ENCODE measurements at places on chromosomes 5 and 9.

DNA sequence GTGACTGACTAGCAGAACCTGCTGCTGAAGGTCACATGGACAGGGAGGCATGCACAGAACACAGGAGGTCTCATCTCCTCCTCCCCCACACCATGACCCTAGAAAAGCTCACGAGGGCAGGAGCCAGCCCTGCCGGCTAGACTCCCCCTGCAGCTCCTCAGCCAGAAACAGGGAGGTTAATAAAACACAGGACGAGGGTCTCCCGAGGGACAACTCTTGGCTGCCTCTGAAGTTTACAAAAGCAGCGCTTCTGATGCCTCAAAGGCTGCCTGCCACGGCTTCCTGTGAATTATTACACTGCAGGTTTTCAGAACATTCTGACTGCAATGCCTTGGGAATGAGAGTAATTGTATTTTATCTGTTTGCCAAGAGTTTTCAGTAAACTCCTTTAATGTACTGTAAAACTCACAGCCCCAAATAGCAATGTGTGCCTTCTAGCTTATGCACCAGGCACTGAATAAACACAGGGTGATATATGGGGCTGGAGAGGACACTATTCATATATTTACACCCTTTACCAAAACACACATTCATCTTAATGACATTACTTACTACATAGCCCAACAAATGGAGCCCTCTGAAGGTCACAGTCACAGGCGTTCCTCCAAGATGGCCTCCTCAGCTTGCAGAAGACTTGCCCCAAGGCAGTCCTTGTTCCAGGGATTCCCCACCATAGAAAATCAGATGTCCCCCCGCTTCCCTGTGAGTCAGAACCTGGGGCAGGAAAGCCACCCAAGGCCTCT is 83.7 kb downstream of the C5orf15 start:
- no peak for DNase-seq

DNA sequence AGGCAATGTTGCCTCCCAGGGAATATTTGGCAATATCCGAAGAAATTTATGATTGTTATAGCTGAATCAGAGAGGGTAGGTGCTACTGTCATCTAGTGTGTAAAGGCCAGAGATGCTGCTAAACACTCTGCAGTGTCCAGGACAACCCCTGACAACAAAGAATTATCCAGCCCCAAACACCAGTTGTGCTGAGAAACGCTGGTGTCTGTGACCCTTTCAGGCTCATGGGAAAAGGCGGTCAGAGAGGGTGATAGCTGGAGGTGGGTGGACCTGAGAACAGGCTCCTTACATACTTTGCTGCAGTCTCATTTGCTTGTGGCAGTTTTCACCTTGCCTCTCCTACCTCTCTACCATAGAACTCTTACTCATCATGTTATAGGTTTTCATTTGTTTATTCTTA is 295.3 kb upstream of the DMRT1 start:
- DNase-seq, result no peak

GRCh38 chr5:111461934-111462333 is 50.4 kb downstream of the STARD4 start:
- no peak for DNase-seq

- DNase-seq, result no peak
Measured at GRCh38 chr9:20599195-20599594, 23.1 kb downstream of the MLLT3 start.

- DNase-seq, result no peak
Measured at GRCh38 chr5:40957048-40957447, 47.8 kb downstream of the C7 start.

GRCh38 chr5:114362977-114363761 is 1.3 kb downstream of the KCNN2 start:
- DNase-seq, result no peak

DNA sequence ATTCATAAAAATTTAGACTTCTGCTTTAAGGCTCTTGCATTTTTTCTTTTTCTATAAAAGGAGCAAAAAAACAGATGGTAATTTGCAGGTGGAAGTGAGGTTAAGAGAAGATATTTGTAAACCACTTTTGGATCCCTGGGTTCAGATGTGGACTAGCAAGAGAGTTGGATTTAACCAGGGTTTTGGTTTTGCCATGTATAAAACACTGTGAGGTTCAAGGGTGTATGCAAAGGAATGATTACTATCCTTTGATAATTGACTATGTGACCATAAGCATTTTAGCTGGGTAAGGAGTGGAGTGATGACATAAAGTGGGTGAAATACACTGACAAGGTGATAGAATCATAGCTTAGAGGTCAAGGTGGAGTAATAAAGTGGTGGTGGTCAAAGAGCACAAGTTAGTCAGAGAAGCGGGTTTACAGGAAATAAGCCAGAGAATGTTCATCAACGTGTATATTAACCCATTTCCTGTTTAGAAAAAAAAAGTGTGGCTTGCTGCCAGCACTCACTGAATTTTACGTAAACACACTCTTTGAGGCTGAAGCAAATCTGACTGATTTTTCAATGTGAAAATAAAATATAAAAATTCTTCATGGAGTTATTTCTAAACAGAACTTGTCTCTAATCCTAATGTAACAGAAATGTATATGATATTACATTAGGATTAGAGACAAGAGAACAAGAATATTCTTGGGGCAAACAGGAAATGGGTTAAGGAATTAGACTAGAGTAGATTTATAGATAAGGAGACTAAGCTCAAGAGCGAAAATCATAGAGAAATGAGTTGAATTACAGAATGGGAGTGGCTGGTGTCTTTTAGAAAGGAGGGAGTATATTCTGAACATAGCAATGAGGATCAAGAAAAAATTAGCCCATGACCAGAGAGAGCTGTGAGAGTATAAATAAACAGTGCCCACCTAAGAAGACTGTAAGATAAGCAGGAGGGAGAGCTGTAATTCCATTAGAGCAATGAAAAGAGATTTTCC is 74.5 kb downstream of the CDKN2A start:
- DNase-seq, result no peak

DNA sequence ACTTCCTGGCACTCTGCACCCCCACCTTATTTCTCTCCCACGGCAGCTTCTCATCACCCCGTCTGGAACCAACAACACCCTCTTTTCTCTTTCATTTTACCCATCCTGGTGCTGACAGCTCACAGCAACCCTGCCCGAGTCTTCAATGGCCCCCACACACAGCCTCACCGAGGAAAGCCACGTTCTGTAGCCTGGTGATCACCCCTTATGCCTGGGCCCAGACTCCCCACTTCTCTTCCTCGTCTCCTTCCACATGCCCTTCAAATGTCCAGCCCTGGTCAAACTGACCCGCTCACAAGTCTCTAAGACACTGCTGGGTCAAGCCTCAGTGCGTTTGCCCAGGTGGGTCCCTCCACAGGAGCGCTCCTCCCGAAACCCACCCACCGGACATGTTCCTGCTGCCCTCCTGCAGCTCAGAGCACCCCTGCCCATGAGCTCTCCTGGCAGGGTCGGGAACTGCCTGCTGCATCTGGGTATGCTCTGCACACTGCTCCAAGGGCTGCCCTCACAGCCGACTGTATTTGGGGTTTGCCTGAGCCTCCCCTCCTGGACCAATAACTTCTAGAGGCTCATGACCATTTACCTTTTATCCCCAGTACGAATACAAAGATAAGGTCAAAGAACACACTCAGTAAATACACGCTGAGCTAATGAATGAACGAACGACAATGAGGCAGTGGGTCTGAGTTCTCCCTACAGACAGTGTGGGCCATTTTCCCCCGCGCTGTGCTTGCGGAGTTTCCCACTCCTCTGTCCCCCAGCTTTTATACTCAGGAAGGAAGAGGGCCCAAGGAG is 154.7 kb upstream of the PHYKPL start:
- no peak for DNase-seq

DNA sequence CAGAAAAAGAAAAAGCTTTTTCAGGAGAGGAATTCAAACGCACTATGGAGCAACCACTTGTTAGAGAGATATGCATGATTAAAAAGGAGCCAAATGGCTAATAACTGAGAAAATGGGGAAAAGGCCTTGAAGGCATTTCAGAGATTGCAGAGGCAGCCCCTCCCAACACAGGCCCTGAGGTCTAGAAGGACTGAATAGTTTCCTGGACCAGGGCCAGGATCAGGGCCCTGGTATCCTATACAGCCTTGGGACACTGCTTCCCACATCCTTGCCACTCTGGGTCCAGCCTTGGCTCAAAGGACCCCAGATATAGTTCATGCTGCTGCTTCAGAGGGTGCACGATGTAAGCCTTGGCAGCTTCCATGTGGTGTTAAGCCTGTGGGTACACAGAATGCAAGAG is 20.7 kb upstream of the FEM1C start:
- no peak for DNase-seq

GRCh38 chr9:133516256-133516960 is 8.4 kb downstream of the MYMK start:
- no peak for DNase-seq

DNA sequence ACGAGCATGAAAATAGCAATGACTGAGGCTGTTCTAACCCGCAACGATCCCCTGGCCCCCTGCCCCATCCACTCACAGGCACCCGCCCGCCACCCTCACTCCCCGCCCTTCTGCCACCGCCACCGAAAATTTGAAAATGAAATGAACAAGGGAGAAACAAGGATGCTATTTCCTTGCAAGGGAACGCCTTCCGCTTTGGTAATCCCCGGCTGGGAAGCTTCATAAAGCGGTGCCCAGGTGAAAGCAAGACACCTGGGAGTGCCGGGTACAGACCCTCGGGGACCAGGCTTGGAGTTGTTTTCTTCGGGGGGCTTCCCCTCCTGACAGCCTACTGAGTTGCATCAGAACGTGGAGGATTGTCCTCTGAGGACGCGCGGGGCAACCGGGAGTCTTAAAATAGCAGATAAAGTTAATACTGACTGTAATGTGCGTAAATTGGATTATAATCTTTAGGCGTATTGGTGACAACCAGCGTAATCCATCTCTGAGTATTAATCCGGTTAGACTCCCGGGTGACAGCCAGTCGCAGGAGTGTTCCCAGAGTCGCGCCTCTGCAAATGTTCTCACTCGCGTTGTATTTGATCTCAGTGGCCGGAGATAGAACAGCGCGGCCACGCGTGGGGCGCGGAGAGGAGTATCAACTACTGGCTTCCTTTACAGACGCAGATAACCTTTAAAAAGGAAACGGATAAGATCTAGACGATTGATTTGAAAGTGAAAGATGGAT is 885 bp upstream of the MLLT3 start:
- DNase-seq, result peak; percentile 45

GRCh38 chr9:38389313-38389712 is 3.2 kb upstream of the ALDH1B1 start:
- DNase-seq, result no peak

- DNase-seq, result no peak
Measured at GRCh38 chr5:156182174-156182967, 144.6 kb upstream of the SGCD start.

DNA sequence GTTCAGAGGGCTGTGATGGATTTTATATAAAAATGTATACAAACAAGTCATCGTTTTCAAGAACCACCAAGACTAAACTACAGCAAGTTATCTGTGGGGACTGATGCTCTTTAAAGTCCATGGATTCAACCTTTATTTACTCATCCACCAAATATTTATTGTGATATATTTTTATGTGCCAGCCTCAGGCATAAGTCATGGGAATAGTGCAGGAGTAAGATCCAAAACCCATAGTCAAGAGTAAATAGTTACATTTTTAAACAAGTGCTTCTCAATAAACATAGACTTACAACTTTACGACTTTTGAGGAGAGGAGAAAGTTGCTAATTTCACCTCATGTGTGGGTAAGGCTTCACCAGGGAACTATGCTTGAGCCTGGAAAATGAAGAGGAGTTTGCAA is 24.6 kb downstream of the MACIR start:
- DNase-seq, result no peak

GRCh38 chr9:80948066-80948465 is 741.3 kb downstream of the TLE1 start:
- DNase-seq, result no peak

DNA sequence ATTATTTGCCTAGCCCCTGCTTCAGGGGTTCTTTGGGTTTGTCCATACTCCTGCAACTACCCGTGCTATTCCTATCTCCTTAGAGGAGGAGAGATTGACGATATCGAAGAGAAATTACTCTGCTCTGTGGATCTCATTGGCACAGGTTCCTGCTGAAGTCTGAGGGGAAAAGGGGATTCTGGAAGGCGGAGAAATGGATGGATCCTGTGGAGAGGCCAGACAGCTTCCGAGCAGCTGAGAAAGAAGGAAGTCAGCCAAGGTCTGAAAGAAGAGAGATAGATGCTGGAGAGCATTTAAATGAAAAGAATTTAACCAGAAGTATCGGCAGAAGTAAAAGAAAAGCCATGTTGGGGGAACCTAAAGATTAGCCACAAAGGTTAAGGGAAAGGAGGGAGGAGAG is 40.4 kb upstream of the SPATA31C2 start:
- no peak for DNase-seq

DNA sequence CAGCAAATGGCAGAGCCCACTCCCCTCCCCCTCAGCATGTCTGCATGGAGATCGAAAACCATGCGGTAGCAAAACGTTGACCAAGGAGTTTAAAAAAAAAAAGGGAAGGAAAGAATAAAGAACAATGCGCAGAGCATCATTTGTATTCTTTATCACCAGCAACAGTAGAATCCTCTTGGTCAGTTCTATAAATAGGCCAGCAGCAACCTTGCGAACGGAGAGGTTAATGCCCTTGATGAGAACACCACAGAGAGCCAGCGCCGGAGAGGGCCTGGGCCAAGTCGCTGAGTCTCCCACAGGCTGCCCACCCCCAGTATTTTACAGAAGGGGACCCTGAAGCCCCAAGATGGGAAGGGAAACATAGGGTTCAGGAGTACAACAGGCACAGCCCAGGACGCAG is 22.7 kb downstream of the WHRN start:
- no peak for DNase-seq

GRCh38 chr5:10591966-10592365 is 28.1 kb downstream of the ANKRD33B start:
- no peak for DNase-seq

- DNase-seq, result no peak
Measured at GRCh38 chr5:56506211-56506965, 273.3 kb upstream of the ANKRD55 start.

DNA sequence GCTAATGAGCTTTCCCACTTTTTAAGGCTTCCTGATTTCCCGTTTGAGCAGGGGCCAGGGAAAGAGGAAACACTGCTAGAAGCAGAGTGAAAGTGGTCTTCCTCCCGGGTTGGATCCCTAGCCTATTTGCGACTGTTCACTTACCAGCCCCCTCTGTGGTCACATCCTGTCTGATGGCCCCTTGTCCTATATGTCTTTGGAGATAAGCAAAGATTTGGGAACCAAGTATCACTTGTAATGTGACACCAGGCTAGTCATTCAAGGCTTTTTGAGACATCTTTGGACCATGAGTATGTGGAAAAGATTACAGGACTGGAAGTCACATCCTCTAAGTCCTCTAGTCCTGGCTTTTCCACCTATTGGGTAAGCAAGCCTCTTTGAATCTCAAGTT is 6.1 kb downstream of the DNAJB5 start:
- no peak for DNase-seq

- no peak for DNase-seq
Measured at GRCh38 chr9:70579686-70580085, 165.2 kb upstream of the KLF9 start.

DNA sequence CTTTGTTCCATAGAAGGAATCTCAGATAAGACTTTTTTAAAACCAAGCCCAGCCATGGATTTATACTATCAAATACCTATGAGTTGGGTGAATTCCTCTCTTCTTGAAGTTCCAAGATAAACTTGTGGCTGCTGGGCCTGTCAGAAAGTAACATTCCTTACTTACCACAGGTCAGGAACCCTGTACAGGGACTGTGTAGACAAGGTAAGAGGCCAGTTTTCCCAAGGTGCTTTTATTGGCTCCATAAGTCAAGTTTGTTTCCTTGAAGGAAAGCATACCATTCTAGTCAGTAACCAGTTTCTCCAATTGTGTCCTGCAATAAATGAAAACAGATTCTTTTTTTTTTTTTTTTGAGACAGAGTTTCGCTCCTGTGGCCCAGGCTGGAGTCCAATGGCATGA is 8.8 kb upstream of the CLTB start:
- no peak for DNase-seq

- DNase-seq, result no peak
Measured at GRCh38 chr9:121182101-121182836, 19.4 kb downstream of the RAB14 start.
